Osteoblast (primary cell): ENCODE measurements at places on chromosomes 1 and 21. TPM values are rescaled to one million over a fixed set of nuclear protein-coding genes. Genes with fewer than 3 reads are reported as not detected.

DNA sequence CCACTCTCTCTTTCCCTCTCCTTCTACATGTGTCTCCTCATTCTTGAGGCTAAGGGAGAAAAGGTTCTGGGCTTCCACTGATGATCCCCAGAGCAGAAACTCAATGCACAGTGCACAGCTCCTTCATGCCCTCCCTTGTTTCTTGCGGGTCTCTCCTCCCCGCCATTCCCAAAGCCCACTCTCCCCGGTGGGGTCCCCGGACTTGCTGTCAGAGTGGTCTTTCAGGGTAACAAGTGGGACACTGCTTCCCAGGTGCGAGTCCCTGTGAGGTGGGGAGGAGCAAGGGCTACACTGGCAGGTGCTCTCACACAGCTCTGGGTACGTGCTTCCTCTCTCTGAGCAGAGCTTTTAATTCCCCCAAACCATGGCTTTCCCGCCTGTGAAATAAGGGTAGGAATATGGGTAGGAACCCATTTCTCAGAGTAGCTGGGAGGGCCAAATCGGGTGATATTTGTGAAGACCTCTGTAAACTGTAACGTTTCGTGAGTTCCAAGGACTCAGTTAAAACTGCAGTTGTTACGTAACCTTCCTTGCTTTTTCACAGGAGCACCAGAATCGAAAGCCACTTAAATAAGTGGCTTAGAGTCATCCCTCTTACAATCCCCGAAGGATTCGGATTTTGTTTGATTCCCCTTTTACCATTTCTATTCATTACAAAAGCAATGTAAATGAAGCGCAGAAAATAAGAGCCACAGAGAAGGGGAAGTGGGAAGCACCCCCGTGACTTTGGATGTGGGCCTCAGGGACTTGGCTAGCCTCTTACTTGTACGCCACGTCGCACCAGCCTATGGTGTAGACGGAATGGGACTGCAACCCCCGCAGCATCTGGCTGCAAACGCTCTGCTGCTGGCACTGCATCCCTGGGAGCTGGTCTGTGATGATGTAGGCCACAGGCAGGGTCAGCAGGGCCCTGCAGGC lies 6.2 kb downstream of the PGLYRP3 start:
- H3K27ac ChIP-seq, result no peak overlapping the region
- DNase-seq, result no peak
- no peaks in the 10 kb centered on the region for H3K36me3 ChIP-seq
- H3K27me3 ChIP-seq, result no peaks in the 10 kb centered on the region
- H3K4me1 ChIP-seq, result no peaks in the 10 kb centered on the region

- no peaks in the 10 kb centered on the region for H3K4me1 ChIP-seq
- DNase-seq, result no peak
- no peak overlapping the region for H3K27ac ChIP-seq
- H3K36me3 ChIP-seq, result no peaks in the 10 kb centered on the region
Observed at GRCh38 chr21:22630953-22631465, 1632.8 kb downstream of the NCAM2 start.

GRCh38 chr1:68188644-68189340 lies 43.5 kb downstream of the WLS start:
- H3K4me3 ChIP-seq, result no peak overlapping the region
- no peaks in the 10 kb centered on the region for H3K27me3 ChIP-seq
- H3K36me3 ChIP-seq, result peaks cover 18% of the 10 kb centered on the region
- H3K4me1 ChIP-seq, result peaks cover 20% of the 10 kb centered on the region
- no peak for DNase-seq

GRCh38 chr1:115807723-115808122 lies 33.2 kb downstream of the NHLH2 start:
- H3K4me1 ChIP-seq, result no peaks in the 10 kb centered on the region
- H3K36me3 ChIP-seq, result no peaks in the 10 kb centered on the region
- DNase-seq, result no peak
- no peak overlapping the region for H3K4me3 ChIP-seq
- H3K27me3 ChIP-seq, result peaks cover 8% of the 10 kb centered on the region

- DNase-seq, result no peak
- no peaks in the 10 kb centered on the region for H3K27me3 ChIP-seq
- no peaks in the 10 kb centered on the region for H3K36me3 ChIP-seq
- H3K27ac ChIP-seq, result no peak overlapping the region
- no peak overlapping the region for H3K4me3 ChIP-seq
Observed at GRCh38 chr1:90574692-90575370, 142.3 kb downstream of the BARHL2 start.

DNA sequence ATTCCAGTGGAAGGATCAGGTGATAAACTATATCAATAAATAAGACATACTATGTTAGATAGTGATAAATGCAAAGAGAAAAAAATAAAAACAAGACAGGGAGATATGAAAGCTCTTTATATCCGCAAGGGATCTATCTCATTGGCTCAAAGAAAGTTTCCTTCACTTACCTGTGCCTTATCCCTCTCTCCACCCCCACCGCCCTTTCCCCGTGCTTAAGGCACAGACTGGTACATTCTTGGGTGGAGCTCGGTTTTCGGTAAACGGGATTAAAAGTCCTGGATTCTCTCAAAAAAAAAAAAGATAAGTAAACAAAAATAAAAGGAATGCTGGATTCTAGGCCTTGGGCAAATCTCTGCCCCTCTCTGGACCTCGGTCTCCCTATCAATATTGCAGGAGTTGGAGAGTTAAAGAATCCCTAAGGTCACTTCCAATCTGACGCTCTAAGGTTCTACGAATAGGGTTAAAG lies 593 bp upstream of the DNAJC16 start:
- H3K4me1 ChIP-seq, result peaks cover 28% of the 10 kb centered on the region
- H3K4me3 ChIP-seq, result peak overlapping the region; percentile 93
- no peak for DNase-seq
- no peaks in the 10 kb centered on the region for H3K27me3 ChIP-seq
- H3K36me3 ChIP-seq, result peaks cover 8% of the 10 kb centered on the region
- H3K27ac ChIP-seq, result peak overlapping the region; percentile 78

DNA sequence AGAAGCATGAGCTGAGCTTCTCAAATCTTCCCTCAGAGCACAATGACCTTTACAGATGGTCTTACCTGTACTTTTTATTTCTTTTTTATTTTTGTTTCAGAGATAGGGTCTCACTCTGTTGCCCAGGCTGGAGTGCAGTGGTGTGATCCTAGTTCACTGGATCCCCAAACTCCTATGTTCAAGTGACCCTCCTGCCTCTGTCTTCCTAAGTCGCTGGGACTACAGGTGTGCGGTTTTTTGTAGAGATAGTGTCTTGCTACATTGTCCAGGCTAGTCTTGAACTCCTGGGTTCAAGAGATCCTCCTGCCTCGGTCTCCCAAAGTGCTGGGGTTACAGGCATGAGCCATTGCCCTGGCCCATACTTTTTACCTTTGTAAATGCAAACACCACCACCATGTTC lies 56.0 kb upstream of the LPGAT1 start:
- no peaks in the 10 kb centered on the region for H3K36me3 ChIP-seq
- no peak for DNase-seq
- no peak overlapping the region for H3K27ac ChIP-seq
- no peak overlapping the region for H3K4me3 ChIP-seq

DNA sequence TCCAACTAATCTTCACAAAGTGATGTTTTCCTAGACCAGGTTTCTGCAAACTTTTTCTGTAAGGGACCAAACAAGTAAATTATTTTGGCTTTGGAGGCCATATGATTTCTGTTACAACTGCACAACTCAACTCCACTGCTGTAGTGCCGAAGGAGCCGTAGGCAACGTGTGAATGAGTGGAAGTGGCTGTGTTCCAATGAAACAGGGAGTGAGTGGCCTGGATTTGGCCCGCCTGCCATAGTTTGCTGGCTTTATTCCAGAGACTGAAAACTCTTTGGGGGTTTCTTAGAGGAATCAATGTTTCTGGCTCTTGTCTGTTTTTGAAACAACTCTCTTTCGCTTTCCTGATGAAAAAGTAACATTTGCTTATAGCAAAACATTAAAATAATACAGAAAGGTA lies 12.6 kb upstream of the ACTL8 start:
- no peaks in the 10 kb centered on the region for H3K36me3 ChIP-seq
- H3K4me3 ChIP-seq, result no peak overlapping the region
- peak; percentile 81 for DNase-seq
- H3K27ac ChIP-seq, result no peak overlapping the region

DNA sequence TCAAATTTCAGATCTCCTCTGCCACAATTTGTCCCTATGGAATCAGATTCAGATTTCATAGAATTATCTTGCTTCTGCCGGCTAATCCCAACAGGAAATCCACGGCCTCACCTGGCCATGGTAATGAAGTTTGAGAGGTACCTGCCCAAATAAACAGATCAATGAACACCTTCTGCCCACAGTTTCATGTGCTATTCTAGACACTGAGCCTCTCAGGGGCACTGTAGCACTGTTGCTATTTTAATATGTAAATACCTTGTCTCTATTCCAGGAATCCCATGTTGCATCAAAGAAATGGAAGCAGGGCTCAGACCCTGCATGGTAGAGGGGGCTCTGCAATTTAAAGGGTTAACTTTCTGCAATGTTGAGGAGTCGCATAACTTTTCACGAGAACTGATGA lies 593.1 kb downstream of the PTBP2 start:
- no peaks in the 10 kb centered on the region for H3K36me3 ChIP-seq
- no peak overlapping the region for H3K4me3 ChIP-seq
- no peaks in the 10 kb centered on the region for H3K4me1 ChIP-seq
- H3K27me3 ChIP-seq, result no peaks in the 10 kb centered on the region
- DNase-seq, result no peak
- H3K27ac ChIP-seq, result no peak overlapping the region

DNA sequence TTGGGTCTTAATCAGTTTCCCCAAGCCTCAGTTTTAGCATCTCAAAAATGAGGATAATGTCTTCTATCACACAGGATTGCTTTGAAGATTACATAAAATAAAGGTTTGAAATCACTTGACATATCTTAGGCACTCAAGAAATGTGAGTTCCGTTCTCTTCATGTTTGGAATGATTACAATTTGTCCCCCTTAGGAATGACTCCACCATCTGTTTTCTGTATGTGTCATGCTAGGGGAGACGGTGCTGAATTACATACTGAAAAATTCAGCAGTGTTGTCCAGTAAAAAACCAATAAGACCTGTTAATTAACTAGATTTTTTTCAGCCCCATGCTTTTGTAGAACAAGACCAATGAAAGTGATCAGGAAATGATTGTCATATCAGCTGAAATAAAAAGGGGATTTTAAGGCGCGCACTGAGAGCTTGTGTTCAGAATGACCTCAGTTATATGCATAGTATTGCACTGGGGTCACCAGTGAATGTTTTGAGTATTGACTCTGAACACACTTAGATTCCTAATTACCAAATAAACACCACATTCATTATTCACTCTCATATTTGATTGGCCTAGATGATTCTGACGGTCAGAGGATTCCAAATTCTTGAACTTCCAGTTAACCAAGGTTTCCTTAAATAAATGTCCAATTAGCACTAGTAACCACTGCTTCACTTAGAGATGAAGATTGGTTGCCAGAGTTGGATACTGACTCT lies 114.5 kb upstream of the KCNK2 start:
- H3K4me3 ChIP-seq, result no peak overlapping the region
- peak overlapping the region; percentile 29 for H3K27ac ChIP-seq
- no peak for DNase-seq

The SLC9C2 gene
- not detected in 2 replicates for total RNA-seq

The WLS gene
- 54.3 and 65.1 TPM in 2 replicates for total RNA-seq

The HRNR gene
- not detected in 2 replicates for total RNA-seq

The AXDND1 gene
- total RNA-seq, result under 0.01 and 0.72 TPM in 2 replicates
